ENCODE measurements at places on chromosomes 4 and X.

DNA sequence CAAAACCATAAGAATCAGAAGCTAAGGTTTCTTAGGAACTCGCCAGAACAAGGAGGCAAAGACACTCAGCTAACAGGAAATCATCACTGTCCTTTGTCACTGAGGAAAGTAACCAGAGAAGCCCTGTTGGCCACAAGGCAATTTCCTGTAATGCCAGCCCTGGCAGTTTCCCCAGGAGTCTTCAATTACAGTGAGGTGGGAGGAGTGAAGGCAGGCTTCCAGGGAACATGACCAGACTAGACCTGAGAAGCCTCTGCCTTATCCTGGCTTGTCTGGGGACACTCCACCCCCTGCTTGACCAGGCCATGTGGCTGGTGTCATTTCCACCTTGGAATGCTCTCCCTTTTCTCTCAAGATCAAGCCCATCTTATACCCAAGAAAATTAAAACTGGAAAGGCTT, 125.3 kb downstream of the COL4A6 start:
- peak; percentile 14 for DNase-seq

GRCh38 chr4:36277533-36277932, 3.9 kb upstream of the DTHD1 start:
- no peak for DNase-seq

GRCh38 chr4:60759518-60760245, 440.4 kb upstream of the ADGRL3 start:
- DNase-seq = no peak

- peak; percentile 86 for DNase-seq
Measured at GRCh38 chr4:140947506-140947905, 185.8 kb downstream of the RNF150 start.

- no peak for DNase-seq
Measured at GRCh38 chrX:24890677-24891076, 125.1 kb downstream of the ARX start.

DNA sequence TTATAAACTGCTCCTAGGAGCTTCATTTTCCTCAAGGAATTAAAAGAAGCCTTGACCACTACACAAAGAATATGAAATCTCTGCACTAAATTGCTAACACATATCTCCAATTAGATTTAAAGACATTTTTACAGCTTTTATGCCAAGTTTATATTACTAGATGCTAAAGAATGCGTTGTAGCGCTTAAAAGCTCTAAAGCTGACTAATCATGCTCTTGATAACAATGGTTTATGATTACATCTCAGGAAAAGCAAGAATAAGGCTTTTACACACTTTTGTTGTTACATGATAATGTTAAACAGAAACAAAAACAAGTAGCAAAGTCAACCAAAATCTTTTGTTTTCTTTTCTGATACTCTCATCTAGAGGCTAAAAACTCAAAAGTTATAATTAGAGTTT, 44.7 kb downstream of the SLC10A7 start:
- DNase-seq = no peak

GRCh38 chrX:9033179-9033578, 748 bp downstream of the FAM9B start:
- no peak for DNase-seq

- no peak for DNase-seq
Measured at GRCh38 chr4:80015407-80016189, 57.4 kb downstream of the ANTXR2 start.

DNA sequence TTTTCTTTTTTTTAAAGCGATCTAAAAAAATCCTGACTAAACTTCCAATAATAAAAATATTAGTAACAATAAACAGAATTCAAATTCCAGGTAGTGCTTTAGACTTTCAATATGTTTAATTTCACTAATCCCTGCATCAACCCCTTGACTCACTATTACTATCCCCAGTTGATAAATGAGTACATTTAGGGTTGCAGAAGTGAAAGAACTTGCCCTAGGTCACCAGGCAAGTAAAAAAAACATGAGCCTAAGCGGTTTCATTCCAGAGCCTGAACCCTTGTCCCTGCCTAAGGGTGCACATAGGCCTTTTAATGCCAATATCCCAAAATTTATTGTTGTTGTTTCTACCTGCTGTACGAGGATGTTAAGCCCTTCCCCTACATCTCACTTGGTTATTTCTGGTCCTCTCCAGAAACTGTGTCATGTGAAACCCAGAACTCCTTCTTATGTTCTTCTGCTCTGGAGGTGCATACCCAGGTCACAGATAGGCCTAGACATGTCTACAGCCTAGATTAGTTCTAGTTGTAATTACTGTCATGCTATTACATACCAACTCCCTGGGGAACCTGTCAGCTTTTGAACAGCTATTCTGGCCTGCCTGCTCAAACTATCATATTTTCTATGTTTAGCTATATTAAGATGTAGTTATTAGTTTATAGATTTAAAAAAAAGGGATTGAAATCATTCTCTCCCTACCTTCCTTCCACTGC, 244.5 kb upstream of the PITX2 start:
- DNase-seq = no peak

GRCh38 chr4:55008166-55009056, 117.0 kb downstream of the KDR start:
- no peak for DNase-seq

- no peak for DNase-seq
Measured at GRCh38 chr4:184315675-184316359, 98.1 kb upstream of the ENPP6 start.

GRCh38 chr4:175509320-175509719, 302.7 kb downstream of the GPM6A start:
- DNase-seq = peak; percentile 4

DNA sequence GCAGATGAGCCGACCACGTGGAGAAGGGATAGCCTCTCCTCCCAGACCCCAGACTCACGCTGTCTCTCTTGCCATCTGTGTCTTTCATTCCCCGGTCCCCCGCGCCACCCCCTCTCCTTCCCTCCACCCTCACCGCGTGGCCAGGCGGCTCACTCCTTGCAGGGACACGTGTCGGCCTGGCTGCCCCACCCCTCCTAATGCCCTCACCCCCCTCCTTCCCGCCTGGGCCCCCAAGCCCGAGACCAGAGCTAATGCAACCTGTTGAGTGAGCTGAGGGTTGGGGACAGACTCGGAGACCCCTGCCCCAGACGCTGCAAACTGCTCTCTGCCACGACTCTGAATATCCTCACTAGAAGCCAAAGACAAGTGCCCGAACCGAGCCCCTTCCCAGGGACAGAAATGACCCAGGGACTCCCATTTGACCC, 1.8 kb downstream of the SLC38A5 start:
- no peak for DNase-seq

DNA sequence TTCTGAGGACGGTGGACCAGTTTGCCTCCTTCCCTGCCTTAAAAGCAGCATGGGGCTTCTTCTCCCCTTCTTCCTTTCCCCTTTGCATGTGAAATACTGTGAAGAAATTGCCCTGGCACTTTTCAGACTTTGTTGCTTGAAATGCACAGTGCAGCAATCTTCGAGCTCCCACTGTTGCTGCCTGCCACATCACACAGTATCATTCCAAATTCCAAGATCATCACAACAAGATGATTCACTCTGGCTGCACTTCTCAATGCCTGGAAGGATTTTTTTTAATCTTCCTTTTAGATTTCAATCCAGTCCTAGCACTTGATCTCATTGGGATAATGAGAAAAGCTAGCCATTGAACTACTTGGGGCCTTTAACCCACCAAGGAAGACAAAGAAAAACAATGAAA, 255.3 kb downstream of the RAPGEF2 start:
- no peak for DNase-seq

DNA sequence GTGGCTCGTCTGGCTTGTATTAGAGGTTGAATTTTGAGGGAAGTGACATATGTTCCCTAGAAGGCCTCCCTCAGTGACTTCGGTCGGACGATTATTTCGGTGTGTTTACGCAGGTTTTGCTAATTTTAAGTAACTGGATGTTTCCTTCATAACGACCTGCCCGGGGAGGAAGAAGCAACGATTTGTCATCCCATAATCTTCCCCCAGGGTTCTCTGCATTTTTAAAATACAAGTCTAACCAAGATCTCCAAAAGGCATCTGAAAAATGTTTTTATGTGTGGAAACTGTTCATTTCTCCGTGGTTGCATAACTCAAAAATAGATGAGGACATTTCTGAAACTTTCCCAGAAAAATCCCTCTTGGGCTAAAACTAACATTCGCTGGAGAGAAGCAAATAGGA, 195.4 kb downstream of the SHOX start:
- no peak for DNase-seq

DNA sequence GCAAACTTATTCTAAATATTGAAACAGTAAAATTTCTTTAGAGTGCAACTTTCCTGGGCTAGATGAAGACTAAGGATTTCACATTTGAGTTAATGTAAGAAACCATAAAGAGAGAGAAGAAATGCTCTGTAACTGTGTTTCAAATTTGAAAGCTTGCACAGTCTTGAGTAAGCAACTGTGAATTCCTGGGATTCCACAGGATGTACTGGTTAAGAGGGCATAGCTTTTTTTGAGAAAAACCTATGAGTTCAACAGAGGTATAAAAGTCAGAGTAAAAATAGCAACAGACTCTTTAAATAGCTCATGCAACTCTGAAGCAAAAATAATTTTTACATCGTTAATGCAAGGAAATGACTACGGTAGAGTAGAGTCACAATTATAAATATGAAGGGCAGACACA, 25.5 kb downstream of the ZNF330 start:
- DNase-seq = no peak

DNA sequence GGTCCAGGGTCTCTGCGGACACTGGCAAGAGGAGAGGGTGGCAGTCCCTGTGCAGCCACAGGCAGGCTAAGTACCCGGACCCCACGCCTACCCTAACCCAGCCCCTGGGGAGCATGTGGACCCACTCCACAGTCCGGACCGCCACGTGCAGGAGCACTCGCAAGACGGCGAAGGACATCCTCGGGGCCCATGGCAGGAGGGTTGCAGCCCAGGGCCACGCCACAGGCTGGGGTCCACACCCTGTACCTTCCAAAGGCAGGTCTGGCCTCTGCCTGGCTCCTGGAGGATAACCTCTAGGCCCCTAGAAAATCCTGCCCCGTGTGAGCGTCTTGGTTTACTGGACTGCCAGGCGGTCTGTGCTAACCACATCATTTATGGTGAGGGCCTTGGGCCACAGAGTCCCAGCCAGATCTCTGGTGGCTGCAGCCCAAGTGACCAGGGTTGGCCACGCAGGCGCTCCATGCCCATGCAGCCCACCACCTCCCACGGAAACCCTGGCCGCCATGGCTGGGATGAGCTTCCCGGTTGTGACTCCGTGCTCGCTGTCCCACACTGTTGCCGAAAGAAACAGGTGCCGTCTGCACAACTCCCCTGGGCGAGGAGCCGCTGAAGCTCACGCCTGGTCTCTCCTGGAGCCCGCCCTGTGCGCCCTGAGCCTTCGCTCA, 10.0 kb downstream of the CCNQ start:
- no peak for DNase-seq

GRCh38 chr4:8342651-8343261, 73.2 kb downstream of the HTRA3 start:
- DNase-seq = no peak

- peak; percentile 0 for DNase-seq
Measured at GRCh38 chrX:30483996-30484395, 93.6 kb downstream of the TASL start.

DNA sequence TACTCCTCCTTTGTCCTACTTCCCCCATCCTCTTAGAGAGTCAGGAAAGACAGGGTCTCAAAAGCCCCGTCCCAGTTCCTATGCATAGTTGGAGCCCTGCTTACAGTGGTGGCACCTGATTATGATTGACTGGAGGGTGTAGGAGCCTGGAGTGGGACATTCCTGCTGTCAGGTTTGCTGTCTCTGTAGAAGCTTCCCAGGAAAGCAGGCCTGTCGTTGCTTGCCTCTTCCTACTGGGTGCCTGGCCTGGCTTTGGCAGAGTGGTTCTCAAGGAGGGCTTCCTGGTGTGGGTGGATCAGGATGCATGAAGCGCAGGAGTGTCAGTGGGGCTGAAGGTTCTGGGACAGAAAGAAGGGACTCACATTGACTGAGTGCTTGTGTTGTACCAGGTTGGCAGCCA, 4.8 kb downstream of the MAGED2 start:
- no peak for DNase-seq

DNA sequence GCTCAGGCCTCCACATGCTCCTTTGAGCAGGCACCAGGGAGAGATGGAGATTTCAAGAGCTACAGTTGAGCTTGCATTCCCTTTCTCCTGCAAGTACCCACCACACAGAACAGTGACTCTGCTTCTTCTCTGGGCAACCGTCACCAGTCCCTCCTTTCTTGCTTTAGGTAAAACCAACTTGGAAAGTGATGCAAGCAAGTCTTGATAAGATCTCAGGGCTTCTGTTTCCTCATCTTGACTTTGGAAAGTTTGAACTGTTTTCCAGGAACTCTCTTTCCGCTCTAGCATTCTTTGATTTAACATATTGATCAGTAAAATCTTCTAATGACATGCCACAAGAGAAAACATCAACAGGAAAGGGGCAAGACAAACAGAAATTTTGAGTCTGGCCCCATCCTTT, 73.7 kb downstream of the USP46 start:
- DNase-seq = no peak

DNA sequence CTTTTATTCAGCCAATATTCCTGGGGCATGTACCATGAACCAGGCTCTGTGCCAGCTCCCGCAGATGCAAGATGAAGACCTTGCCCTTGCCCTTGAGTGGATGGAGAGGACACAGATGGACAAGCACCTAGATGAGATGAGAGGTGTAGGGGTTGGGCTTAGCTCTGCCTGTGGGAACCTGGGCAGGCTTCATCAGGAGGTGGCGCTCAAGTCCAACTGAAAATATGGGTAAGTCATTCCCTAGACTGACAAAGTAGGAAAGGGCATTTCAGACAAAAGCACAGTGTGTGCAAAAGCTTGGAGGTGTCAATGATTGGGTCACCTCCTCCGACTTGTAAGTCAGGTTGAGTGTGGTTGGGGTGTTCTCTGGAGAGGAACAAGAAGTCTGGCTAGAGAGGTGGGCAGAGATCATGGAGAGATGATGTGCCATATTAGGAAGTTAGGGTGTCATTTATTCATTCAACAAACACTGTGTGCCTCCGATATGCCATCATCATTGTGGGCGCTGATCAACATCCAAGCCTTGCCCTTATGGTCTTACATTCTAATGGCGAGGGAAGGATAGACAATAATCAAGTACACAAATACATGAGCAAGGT, 64.6 kb downstream of the ANAPC4 start:
- DNase-seq = peak; percentile 89

DNA sequence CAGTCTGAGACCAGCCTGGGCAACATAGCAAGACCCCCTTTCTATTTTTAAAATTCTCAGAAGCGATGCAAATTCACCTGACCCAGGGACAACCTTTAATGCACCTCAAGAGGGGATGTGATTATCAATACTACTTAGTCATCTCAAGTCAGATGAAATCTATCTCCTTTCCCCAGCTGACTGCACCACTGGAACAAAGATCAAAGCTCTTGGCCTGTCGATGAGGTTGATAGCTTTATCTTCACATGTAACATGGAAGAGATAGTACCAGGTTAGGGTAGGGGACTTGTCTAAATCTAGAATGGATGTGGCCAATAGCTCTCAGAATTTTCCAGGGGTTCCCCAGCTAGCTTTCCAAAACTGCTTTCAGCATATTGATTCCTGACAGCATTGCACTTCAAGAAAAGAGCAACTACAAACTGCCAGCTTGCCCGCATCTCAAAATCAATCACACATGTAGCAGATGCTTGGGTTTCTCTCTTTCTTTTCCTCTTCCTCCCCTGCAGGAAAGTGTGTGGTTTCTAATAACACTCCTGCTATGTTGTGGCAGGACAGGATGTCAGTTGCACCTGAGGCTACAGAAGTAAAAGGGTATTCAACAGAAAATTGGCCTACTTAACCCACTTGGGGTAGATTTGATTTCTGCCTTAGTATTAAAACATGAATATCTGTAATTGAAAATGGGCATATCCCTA, 12.2 kb upstream of the TMEM164 start:
- DNase-seq = no peak
